ENCODE measurements at places on chromosomes 6 and 20. TPM values are rescaled to one million over a fixed set of nuclear protein-coding genes. Genes with fewer than 3 reads are reported as not detected.

AHCY gene
- 235 TPM for total RNA-seq

TULP1 gene
- total RNA-seq: not detected

NOTCH4 gene
- 3.5 TPM for total RNA-seq

HLA-DQB1 gene
- total RNA-seq: 2.7 TPM

DNA sequence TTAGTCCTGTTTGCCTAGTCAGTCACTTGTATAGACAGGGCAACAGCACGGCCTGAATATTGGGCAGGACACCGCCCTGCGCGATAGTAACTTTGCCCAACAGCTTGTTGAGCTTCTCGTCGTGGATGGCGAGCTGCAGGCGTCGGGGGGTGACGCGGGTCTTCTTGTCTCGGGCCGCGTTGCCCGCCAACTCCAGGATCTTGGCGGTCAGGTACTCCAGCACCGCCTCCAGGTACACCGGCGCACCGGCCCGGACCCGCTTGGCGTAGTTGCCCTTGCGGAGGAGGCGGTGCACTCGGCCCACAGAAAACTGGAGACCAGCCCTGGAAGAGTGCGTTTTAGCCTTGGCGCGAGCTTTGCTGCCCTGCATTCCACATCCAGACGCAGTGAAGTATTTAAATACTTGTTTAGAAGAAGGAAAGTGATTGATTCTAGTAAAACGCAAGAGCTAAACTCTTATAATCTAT is 92.8 kb upstream of the BTN3A2 start:
- DNase-seq: no peak

- no peak for DNase-seq
Measured at GRCh38 chr20:50774515-50774914, 20.3 kb upstream of the BCAS4 start.

DNA sequence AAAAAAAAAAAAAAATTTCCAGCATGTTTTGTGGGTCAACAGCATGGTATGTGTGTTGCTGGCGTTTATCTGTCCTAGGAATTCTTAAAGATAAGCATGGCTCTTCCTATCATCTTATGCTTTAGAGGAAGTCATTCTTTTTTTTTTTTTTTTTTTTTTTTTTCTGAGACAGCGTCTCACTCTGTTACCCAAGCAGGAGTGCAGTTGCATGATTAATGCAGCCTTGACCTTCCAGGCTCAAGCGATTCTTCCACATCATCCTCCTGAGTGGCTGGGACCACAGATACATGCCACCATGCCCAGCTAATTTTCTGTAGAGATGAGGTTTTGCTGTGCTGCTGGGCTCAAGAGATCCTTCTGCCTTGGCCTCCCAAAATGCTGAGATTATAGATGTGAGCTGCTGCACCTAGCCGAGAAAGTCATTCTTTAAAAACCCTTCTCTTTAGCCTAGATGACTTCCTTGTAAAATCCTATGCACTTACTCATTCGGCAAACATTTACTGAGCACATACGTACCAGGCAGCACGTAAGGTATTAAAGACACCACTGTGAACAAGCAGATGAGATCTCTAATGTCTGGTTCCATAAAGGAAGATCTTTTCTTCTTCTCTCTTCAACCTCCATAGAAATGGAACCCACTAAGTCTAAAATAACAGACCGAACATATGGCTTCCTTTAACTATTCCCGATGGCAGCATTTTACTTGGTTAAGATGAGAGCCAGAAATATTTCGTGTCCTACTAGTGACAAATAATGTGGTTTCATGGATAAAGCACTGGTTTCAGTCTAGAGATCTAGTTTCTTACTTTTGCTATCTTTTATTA is 122.4 kb downstream of the RIN2 start:
- DNase-seq: no peak

DNA sequence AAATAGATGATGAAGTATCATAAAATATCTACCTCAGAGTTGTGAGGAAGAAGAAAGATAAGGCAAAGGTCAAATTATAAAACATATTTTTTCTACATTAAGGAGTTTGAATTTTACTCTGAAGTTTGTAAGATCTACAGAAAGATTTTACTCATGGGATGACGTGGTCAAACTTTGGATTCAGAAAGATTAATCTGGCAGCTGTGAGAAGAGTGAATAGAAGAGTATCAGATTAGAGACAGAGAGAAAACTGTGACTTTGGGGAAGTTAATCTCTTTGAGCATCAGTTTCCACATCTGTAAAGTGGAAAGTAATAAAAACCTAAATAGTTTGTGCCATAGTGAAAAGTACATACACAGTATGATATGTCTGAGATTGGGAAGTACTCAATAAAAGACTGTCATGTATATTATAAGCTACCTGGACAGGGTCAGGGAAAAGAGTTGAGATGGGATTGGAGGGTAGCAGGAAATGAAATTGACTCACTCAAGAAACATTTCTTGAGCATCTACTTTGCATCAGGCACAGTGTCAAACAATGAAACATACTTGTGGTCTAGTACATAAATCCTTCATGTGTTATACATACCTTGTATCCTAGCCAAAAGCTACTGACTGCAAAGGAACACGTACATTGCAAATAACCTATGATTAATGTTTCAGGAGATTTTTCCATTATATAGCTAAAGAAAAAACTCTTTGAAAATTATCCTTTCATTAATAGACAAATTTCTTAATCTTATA is 222.1 kb downstream of the TMEM200A start:
- no peak for DNase-seq

GRCh38 chr6:26022132-26022472 is 59.5 kb downstream of the TRIM38 start:
- peak; percentile 87 for DNase-seq

GRCh38 chr6:60671369-60671768 is 1614.7 kb downstream of the KHDRBS2 start:
- DNase-seq: no peak

- DNase-seq: no peak
Measured at GRCh38 chr6:99349171-99350141, at the start of gene FAXC. TSS of gene FAXC (minus strand) at chr6:99349674. CDS start at chr6:99349372, 302 bp downstream.

GRCh38 chr20:58815448-58815847 is 35.3 kb downstream of the GNAS-AS1 start:
- DNase-seq: no peak

- DNase-seq: no peak
Measured at GRCh38 chr6:164015088-164015484, 600.6 kb downstream of the QKI start.

DNA sequence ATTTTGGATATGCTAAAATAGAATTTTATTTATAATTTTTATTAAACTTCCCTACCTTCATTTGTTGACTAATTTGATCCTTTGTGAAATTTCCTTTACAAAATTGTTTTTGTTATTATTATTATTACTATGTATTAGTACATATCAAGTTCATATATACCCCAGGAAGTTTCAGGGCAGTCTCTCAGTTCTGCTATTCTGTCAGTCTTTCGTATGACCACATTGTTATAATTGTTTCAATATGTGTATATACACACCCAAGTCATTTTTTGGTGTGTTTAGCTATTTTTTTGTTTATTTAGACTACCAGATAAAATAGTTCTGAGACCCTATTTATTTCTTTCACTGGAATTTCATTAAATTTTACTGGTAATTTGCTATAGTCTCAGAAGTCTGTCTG is 72.1 kb downstream of the NKAIN2 start:
- DNase-seq: no peak

DNA sequence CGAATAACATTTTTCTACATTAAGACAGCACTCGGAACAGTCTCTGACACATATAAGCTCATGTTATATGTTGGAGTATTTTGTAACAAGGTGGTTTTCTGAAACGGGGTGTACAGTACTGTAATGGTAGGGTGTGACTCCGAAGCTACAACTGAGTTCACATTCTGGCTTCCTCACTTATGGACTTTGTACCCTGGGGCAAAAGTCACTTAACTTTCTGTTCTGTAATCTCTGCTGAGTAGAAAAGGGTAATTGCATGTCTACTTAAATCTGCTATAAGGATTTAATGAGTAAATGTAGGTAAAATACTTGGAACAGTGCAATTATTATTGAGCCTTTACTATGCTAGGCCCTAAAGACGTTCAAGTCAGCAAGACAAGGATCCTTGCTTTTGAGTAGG is 4.7 kb upstream of the LTV1 start:
- no peak for DNase-seq

- no peak for DNase-seq
Measured at GRCh38 chr6:44646355-44646754, 258.8 kb downstream of the CDC5L start.

DNA sequence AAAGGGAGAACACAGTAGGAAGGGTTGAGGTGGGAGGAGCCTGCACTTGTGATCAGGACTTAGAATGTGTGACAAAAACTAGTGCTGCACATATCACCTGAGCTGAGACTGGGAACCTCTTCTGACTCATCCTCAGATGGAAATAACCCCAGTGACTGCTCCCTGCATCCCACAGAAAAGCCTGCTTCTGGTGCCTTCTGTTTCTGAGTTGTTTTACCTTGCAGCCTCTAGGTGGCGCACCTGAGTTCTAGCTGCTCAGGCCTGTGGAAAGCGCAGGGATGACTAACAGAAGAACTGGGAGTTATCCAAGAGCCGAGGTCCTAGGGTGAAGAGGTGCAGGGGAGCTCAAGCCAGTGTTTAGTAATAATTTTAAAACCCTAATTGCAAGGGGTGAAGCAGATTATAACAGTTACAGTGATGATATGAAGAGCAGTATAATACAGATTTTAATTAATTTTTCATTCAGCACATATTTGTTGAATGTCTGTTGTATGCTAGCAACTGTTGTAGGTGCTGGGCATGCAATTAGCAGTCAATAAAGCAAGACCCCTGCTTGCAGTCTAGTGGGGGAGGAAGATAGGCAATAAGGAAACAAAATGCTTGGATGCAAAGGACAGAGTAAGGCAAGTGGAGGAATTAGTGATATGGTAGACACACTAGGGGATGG is 302.5 kb downstream of the DHX35 start:
- DNase-seq: peak; percentile 36

- peak; percentile 88 for DNase-seq
Measured at GRCh38 chr20:38645980-38646858, 44.6 kb downstream of the ARHGAP40 start.

Data from hematopoietic multipotent progenitor cell (in vitro differentiated cells).